ENCODE measurements at places on chromosomes 6 and 20.

GRCh38 chr6:155599561-155599960 is 143.9 kb upstream of the NOX3 start:
- no peak for DNase-seq

DNA sequence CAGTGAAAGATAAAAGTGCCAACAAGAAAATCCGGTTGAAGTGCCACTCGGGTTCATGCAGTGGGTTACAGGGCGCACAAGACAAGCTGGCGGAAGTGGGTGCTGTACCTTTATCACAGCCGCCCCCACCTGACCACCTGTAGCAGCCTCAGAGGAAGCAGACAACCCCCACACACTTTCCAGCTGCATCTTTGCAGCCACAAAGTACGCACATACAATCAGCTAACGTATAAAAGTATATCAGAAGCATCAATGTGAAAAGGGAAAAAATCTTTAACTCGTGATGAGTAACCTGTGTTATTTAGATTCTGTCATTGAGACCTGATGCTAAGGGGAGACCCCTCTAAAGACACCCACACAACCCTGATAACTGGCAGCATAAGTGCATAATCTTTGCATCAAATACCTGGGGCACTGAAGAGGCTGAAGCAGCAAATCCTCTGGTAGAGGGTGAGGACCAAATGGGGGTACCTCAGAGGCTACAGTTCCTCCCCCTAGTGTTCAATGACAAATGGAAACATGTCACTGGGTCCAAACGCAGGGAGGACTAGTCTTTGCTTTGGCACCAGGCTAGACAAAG is 22.1 kb downstream of the BACH2 start:
- no peak for DNase-seq

GRCh38 chr20:22465622-22466446 is 118.5 kb downstream of the FOXA2 start:
- no peak for DNase-seq

GRCh38 chr20:64276817-64277216 is 21.3 kb downstream of the PCMTD2 start:
- no peak for DNase-seq

- no peak for DNase-seq
Measured at GRCh38 chr6:89602166-89602565, 36.4 kb downstream of the LYRM2 start.

GRCh38 chr6:10310826-10311225 is 104.0 kb downstream of the TFAP2A start:
- DNase-seq, result no peak

- no peak for DNase-seq
Measured at GRCh38 chr6:73565767-73566485, 45.1 kb upstream of the EEF1A1 start.

DNA sequence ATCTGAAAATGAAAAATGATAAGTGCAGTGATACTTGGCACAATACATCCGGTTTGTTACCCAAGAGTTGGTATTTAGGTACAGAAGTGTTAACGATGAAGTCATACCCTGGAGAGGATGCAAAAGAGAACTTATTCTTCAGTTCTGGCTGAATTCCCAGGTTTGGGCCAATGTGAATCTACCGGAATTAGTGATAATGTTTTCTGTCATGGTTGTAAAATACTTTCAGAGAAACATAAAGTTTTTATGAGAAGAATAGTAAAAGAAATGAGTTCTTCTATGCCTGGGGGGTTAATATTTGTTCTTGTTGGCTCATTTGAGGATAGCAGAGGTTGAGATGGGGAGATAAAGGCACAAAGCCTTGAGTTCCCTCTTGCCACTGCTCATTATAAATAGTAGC is 509.9 kb upstream of the POU3F2 start:
- no peak for DNase-seq

GRCh38 chr6:81790034-81790433 is 37.6 kb upstream of the TENT5A start:
- DNase-seq, result no peak

DNA sequence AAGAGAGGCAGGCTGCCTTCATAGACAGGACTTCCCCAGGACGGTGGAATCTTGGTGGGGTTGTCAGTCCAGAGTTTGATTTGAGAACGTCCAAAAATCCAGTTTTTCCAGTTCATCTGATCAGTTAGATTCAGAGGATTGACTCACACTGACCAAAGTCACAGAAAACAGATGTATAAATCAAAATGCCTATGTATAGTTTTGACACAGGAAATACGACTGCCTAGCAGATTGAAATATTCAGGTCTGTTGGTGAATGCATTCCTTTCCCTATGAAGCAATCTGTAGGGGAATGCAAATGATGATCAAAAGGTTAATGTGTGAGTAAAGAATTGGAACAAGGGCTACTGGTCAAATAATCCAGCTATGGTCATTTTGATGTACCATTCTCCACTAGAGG is 29.7 kb upstream of the GFOD1 start:
- DNase-seq, result no peak

- no peak for DNase-seq
Measured at GRCh38 chr6:148524976-148525375, 182.3 kb downstream of the SASH1 start.

GRCh38 chr6:91751526-91751925 is 1164.7 kb upstream of the MAP3K7 start:
- no peak for DNase-seq

- no peak for DNase-seq
Measured at GRCh38 chr6:113936093-113936934, 34.6 kb downstream of the HDAC2 start.

GRCh38 chr6:21331235-21331634 is 262.3 kb upstream of the SOX4 start:
- DNase-seq, result no peak

DNA sequence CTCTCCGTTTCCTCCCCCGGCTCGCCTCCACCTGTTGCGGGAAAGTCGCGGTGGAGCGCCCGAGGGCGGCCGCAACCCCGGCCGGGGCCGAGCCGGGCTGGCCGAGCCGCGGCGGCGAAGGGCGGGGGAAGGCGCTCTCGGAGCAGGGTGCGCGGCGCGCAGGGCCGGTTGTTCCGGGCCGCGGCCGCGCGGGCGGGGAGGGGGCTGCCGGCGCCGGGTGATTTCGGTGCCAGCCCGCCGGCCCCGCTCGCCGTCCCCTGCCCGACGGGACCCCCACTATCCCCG is 235 bp downstream of the MAP7 start:
- no peak for DNase-seq

DNA sequence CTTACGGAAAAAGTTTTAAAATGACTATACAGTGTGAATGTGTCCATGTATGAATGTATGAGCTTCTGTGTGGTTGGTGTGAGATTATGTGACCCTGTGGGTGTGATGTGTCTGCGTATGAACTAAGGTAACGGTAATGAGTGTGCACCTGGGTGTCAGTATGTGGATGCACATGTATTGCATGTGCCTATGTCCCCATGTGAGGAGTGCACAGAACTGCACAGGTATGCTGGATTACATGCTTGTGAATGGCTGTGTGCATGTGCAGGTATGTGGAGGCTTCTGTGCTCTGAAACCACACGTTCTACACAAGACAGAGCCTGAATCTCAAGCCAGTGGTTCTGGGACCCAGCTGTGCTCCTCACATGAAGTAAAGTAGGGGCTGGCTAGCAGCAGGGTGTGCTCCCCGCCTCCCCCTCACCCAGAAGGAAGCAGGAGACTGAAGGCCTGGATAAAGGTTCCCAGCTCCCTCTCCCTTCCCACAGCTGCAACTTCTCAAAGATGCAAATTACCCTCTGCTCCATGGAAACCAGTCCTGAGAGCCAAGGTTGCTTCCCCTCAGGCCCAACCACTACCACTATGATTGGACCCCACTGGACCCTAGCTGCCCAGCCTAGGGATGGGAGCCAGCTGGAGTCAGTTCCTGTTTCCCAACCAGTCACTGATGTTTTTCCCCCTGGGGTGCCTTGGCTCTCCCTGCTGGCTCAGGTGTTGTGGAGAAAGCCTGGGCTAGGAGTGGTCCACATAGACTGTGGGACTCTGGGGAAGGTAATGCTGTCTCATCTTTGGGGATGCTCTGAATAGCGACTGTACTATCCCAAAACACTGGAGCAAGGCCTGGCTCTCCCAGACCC is 24.8 kb upstream of the SPDEF start:
- peak; percentile 36 for DNase-seq

DNA sequence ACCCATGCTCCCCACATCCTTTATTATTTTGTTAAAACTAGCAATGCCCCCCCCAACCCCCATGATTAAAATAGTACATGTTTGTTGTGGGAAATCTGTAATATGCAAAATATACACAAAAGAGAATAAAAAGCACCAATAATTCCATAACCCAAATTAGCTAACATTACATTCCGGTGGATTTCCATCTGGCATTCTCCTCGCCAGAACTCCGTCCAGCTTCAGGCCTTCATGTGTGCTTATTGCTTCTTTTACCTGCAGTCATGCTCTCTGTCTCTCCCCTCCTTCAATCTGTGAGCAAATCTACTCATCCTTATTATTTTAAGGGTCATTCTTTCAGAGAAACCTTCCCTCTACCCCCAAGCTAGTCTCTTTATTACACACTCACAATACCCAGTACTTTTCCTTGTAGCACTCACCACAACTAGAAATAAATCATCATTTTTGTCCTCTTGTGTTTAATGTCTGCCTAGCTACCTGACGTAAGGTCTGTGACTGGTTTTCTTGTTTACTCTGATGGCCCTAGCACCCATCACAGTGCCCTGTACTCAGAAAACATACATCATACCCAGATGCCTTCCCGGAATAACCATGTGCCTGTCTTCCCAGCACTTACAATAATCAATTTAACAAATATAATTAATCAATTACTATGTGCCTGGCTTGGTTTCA is 25.6 kb upstream of the IER3 start:
- DNase-seq, result no peak

- DNase-seq, result no peak
Measured at GRCh38 chr6:10416863-10417641, 2.2 kb upstream of the TFAP2A start.

DNA sequence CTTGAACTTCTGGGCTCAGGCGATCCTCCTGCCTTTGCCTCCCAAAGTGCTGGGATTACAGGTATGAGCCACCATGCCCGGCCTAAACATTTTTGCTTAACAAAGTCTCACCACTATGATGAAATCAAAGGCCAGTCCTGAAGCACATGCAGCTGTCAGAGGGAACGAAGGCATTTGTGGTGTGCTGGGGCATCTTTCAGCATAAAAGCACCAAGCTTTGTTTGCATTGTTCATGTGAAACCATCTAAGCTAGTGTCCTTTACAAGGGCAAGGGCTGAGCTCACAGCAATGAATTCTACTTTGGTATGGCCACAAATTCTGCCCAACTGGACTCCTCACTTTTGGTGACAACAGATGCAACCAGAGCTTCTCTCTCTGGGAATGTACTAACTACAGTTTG is 66.8 kb downstream of the ZFP64 start:
- DNase-seq, result no peak

DNA sequence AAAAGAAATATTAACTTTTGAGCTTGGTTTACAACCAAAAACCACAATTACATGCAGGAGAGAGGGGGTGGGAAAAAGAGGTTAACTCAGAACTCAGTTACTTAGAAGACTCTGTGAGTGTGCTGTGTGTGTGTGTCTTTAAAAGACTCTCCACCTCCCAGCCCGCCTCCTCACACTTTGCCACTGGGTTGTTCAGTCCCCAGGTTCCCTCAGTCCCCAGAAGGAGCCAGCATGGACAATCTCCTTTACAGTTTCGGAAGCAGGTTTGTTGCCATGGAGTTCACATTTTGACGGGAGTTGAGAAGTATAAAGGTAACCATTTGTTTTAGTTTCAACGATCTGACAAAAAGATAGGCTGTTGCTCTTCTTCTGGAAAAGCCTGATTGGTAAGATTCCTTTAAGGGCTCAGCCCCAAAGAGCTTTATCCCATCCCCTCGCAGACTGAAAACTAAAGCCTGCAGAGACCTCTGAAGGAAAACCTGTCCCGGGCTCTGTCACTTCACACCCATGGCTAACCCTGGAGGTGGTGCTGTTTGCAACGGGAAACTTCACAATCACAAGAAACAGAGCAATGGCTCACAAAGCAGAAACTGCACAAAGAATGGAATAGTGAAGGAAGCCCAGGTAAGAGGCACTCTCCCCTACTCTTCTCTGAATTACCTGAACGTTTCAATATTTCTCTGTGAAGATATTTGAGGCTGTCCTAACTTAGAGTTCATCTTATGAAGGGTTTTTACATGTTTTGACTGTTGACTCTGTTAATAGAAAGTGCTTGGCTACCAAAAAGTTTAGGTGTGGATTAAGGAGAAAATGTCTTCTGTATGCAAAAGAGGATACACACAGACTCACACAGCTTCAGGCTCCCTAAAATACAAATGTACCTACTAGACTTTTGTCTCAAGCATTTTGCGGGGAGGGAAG is at the start of gene SPTLC3:
SPTLC3 (plus strand) TSS at position 212 of the 921 bp plus-strand sequence; CDS start at position 508, 296 bp downstream.
- no peak for DNase-seq

All from upper lobe of right lung (tissue), 1 donor.